ENCODE measurements at places on chromosomes 16 and 17. TPM values are rescaled to one million over a fixed set of nuclear protein-coding genes. Genes with fewer than 3 reads are reported as not detected.

The HS3ST3B1 gene
- total RNA-seq = 14.3 TPM

The IL17C gene
- not detected for total RNA-seq

The CHST6 gene
- 0.70 TPM for total RNA-seq

The VASN gene
- total RNA-seq = 214 TPM

The NOD2 gene
- not detected for total RNA-seq

The OR4D1 gene
- not detected for total RNA-seq

The TBC1D3I gene
- total RNA-seq = not detected

The LGALS9 gene
- total RNA-seq = 0.17 TPM

The ZDHHC1 gene
- total RNA-seq = 10.6 TPM

The ACSM3 gene
- total RNA-seq = 2.6 TPM

The VPS25 gene
- total RNA-seq = 71.2 TPM

The SCGB1C2 gene
- not detected for total RNA-seq

The MT4 gene
- not detected for total RNA-seq

The SLC16A13 gene
- 0.17 TPM for total RNA-seq

The NEUROD2 gene
- total RNA-seq = not detected

The TNRC6C gene
- 2.6 TPM for total RNA-seq

The SLFN14 gene
- not detected for total RNA-seq

The KRT40 gene
- total RNA-seq = not detected

The ALOX12 gene
- total RNA-seq = not detected

The SULT1A3 gene
- 2.6 TPM for total RNA-seq

The BAHCC1 gene
- total RNA-seq = 7.0 TPM

The MRPS34 gene
- 88.4 TPM for total RNA-seq

The TP53TG3 gene
- total RNA-seq = not detected

The CLEC18A gene
- total RNA-seq = not detected

The SSTR5 gene
- not detected for total RNA-seq

The CALB2 gene
- total RNA-seq = not detected

The DPEP1 gene
- 2.8 TPM for total RNA-seq

The MFAP4 gene
- total RNA-seq = 638 TPM

The NATD1 gene
- 19.3 TPM for total RNA-seq

The SLC13A5 gene
- under 0.01 TPM for total RNA-seq

The PRAC1 gene
- total RNA-seq = not detected

The ADGRG3 gene
- total RNA-seq = not detected

The CDRT15 gene
- not detected for total RNA-seq

The MYH2 gene
- total RNA-seq = 3.5 TPM

The SDK2 gene
- total RNA-seq = 0.93 TPM

The KRTAP1-5 gene
- not detected for total RNA-seq

The OR2C1 gene
- total RNA-seq = not detected

The KPNB1 gene
- 186 TPM for total RNA-seq

The DNAI2 gene
- not detected for total RNA-seq

The MMP28 gene
- total RNA-seq = 12.9 TPM

The KRT33B gene
- not detected for total RNA-seq

The MEFV gene
- not detected for total RNA-seq

The ITGAL gene
- not detected for total RNA-seq

The RTN4RL1 gene
- 0.58 TPM for total RNA-seq

The ITGAD gene
- not detected for total RNA-seq

The SOCS7 gene
- total RNA-seq = 9.3 TPM

The MMP15 gene
- 8.1 TPM for total RNA-seq

The SDR42E1 gene
- under 0.01 TPM for total RNA-seq

The TM4SF5 gene
- total RNA-seq = not detected

The HLF gene
- 0.12 TPM for total RNA-seq

The SLC43A2 gene
- 2.9 TPM for total RNA-seq

The PDIA2 gene
- 0.09 TPM for total RNA-seq

The CES1 gene
- total RNA-seq = 0.82 TPM

The LRRC37A3 gene
- 4.5 TPM for total RNA-seq

The PRSS27 gene
- total RNA-seq = 3.6 TPM

The CEP295NL gene
- total RNA-seq = 0.09 TPM

The CD300LB gene
- not detected for total RNA-seq

The ABI3 gene
- total RNA-seq = 2.3 TPM
